ENCODE measurements at places on chromosomes 5 and 9.

- no peak for DNase-seq
Measured at GRCh38 chr9:112084907-112085306, 90.2 kb downstream of the SUSD1 start.

DNA sequence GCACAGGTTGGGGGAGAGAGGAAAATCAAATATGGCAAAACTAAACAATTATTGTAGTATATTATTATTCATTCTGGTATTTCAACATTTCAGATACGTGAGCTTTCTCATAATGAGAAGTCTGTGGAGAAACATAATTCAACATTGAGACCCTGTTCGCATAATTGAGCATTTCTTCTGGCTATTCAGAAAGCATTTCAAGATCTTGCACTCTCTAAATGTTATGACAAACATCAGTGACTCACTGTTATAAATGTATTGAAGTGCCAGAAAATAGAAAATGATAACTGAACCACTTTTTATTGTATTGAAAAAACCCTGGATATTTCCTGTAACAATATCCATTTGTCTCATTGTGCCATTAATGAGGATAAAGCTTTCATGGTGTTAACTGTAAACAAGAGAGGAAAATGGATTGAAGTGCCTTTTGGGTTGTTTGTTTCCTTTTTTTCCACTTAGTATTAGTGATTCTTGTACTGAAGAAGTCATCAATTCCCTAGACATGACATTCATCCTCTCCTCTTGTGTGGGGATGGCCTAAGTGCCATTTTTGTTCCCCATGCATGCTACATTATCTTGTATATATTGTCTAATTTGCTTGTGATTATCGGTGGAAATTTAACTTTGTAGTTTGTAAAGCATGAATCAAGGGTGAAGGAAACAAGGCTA, 124.6 kb downstream of the CAMK4 start:
- no peak for DNase-seq

GRCh38 chr5:128775558-128775957, 189.7 kb upstream of the SLC27A6 start:
- no peak for DNase-seq

DNA sequence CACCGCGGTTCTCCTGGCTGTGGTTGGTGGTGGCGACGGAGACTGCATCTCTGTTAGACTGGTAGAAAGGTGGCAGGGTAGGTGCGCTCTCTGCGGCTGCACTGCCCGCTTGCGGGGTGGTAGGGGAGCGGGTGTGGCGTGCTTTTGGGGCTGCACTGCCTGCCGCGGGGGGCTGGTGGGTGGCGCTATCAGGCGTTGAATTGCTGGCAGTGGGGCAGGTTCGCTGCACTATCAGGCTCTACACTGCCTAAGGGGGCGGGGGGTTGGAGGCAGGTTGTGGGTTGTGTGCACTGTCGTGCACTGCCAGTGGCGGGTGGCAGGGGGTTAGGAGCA, 21.0 kb upstream of the TRIM52 start:
- DNase-seq = no peak

DNA sequence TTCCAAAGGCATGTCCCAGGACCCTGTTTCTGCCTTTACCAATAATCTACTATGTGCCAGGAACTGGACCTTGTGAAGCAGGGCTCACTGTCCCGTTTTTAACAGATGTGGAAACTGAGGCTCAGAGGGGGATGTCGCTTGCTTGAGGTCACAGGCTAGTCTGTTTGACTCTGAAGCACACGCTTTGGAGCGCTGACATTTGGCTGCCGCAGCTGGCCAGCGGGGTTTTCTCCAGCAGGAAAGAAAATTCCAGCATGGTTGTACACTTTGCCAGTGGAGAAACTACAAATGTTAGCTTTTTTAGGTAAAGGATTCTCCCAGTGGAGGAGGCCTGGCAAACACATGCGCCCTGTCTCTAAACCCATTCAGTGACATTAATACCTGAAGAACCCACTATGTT, 50.5 kb downstream of the SH3PXD2B start:
- DNase-seq = no peak

DNA sequence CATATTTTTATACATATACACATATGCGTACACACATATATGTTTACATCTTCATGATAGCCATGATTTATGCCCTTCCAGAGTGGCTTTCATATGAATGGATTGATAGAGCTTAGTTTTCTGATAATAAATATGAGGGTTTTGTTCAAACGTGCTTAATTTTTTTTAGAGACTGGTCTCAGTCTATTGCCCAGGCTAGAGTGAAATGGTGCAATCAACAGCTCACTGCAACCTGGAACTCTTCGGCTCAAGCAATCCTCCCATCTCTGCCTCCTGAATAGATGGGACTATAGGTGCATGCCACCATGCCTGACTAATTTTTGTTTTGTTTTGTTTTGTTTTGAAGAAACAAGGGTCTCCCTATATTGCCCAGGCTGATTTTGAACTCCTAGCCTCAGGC, 48.6 kb upstream of the ZSWIM6 start:
- DNase-seq = no peak

- DNase-seq = no peak
Measured at GRCh38 chr9:91157883-91158282, 203.8 kb downstream of the AUH start.

- DNase-seq = no peak
Measured at GRCh38 chr9:87871425-87872078, 11.1 kb upstream of the SPATA31E1 start.

DNA sequence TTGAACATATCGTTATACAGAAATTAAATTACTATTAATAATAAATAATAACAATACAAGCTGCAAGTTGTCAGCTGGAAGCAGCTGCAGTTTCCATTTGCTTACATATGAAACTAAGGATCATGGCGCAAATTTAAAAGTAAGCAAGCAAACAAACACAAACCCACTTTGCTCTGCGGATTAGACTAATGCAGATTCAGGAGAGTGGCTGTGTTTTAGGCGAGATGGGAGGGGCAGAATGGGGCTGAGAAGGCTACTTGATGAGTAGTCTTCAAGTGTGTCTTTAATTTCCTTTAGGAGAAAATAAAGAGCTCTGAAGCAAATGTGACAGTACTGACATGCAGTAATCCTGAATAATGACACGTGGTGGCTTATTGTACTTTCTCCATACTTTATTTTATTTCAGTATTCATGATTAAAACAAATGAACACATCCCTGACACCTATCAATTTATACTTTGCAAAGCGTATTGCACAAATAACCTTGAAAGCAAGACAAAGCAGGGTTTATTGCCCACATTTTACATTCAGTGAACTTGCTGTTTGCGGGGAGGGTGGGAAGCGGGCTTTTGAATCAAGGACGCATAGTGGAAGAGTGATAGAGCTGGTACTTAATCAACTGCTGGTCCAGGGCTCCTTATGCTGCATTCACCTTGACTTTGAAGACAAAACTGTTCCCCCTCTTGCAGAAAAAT, 221.4 kb upstream of the TRIM32 start:
- no peak for DNase-seq

GRCh38 chr5:88675708-88676636, 207.0 kb downstream of the MEF2C start:
- DNase-seq = no peak

DNA sequence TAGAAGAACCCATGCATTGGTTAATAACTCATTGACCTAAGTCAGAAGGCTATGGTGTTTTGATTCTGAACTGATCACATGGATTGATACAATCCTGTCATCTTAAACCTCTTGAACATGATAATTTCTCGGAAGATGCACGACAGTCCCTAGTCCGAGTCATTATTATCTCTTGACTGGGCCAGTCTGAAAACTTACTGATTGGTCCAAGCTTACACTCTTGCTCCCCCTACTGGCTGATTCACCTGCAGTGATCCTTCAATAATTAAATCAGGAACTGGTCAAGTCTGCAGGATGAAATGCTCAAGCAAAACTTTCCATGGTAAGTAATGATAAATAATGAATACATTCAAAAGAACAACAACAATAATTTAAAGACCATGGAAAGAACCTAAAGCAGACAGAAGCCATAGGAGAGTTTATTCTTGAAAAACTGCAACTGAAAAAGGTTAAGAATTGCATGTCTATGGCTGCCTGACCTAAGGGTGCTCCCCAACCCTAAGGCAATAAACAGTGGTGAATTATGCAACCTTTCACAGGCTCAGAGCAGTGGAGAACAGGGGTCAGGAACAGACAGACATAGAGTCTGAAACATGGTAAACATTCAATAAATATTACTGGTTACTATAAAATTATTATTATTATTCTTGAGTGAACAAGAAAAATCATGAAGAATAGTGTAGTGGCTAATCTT, 79.3 kb downstream of the BRINP1 start:
- DNase-seq = no peak

DNA sequence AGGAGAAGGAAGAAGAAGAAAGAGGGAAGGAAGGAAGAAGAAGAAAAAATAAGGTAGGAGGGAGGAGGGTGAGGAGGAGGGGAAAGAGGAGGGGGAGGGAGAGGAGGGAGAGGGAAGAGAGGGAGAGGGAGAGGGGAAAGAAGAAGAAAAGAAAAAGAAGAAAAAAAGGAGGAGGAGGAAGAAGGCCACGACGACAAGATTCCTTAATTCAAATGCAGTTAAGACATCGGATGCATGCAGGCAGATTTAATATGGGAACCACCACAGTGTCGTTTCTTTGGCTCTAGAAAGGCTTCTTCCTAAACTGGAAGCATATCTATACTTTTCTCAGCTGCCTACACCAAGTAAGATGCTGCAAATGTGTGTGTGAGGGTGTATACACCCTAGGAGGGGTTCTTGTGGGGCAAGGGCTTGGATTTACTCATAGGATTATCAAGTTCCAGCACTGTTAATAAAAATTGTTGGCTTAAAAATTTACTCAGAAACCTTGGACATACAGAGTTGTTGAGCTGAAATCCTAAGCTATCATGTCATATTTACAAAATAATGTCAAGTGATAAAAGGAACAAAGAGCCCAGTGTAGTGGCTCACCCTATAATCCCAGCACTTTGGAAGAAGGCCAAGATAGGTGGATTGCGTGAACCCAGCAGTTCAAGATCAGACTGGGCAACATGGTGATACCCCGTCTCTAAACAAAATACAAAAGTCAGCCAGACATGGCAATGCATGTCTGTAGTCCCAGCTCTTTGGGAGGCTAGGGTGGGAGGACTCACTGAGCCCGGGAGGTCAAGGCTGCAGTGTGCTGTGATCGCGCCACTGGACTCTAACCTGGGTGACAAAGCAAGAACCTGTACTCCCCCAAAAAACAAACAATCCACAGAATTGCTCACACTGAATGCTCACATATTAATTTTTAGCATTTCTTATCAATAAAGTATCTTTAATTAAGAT, 108.5 kb downstream of the UBAP2 start:
- no peak for DNase-seq

DNA sequence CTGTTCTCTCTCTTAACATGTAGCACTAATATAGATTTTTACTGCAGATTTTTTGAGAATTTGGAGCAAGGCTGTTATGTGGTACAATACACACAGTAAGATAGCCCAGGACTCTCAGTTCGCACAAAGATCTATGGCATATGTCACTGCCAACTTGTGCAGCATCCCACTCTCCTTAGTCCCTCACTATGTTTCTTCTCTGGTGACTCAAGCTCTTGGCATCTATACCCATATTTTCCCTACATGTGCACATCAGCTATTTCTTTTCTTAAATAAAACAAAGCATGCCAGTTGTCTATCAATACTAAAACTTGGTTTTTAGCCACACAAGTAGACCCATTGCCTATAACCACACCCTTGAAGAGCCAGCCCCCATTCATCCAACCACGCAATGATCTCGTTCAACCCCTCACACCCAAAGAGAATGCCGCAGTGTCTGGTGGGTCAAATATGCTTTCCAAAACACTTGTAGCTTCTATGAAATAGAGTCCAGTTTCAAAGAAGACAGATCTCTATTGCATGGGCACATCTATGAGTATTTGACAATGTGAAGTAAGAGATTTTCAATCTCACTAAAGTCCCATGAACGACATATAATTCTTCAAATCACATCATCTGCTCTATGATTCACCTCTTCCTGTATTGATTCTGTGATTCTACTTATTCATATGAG, 18.2 kb upstream of the IL7R start:
- no peak for DNase-seq

GRCh38 chr9:134339183-134339806, 13.0 kb downstream of the RXRA start:
- DNase-seq = no peak

DNA sequence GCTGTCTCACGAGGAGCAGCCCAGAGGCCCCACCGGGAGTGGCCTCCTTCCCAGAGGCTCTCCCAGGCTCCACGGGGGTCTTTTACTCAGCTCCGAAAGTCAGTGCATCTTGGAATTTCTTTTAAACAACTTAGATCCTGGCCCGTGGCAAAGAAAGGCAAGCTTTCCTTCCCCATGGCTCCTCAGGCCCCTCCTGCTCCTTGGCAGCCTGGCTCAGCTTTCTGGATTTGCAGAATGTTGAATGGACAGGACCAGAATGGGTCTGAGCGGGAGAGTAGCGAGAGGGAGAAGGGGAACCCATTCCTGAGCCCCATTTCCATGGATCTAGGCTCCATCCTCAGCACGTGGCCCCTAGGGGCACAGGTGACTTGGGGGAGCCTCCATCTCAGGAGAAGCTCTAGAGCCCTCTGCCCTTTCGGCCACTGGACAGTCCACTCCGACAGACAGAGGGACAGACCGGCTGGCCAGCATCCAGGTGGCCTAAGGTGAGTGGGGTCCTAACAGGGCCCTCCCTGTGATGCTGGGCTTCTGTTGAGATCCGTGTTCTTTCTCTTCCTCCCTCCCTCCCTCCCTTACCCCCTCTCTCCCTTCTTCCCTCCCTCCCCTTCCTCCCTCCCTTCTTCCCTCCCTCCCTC, 173.9 kb upstream of the PPP1R26 start:
- no peak for DNase-seq

GRCh38 chr9:88578121-88579049, 43.4 kb downstream of the NXNL2 start:
- peak; percentile 65 for DNase-seq

GRCh38 chr9:95736370-95736769, 139.1 kb upstream of the ERCC6L2 start:
- DNase-seq = no peak

DNA sequence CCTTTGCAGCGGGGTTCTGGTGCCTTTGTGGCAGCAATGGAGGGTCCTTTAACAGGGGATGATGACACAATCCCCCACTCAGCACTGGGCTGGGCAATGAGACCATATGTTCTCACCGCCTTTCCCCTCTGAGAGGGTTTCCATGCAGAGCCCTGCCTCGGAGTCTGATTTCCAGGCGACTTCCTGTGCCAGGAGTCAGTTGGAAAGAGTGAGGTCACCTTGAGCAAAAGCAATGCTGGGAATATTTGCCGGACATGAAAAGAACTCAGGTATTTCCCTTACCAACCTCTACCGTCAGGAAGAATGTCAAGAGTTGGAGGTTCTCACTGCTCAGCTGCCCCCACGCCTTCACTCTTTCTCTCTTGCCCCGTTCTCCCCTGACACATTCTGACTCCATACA, 284.2 kb upstream of the IRX1 start:
- DNase-seq = no peak

- no peak for DNase-seq
Measured at GRCh38 chr5:169218861-169219260, 82.1 kb downstream of the SLIT3 start.

Measured in activated CD8-positive, alpha-beta memory T cell treated with anti-CD3 and anti-CD28 coated beads, Interleukin-2, amount 50 U/mL, for 4 hours (primary cell).